ENCODE measurements at places on chromosomes 4 and X.

DNA sequence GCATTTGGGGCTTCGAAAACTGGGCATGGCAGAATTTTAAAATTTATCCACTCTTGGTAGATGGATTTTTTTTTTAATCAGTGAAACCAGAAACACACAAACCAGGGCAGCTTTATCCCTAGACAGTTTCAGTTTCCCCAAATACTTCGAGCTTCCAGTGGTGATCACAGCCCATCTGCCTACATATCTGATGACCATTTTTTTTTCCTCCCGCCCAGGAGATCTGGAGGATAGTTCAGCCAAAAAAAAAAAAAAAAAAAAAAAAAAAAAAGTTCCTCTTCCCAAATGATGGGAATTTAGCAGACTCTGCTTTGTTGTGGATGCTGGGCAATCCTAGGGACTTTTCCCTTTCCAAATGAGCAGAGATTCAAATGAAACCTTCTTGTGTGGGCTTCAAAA, 1.0 kb upstream of the TBC1D9 start:
- DNase-seq, result no peak

GRCh38 chr4:905485-906338, 26.4 kb downstream of the GAK start:
- no peak for DNase-seq

- no peak for DNase-seq
These were observed 194.0 kb downstream of the PDGFRA start for GRCh38 chr4:54423066-54423465.

DNA sequence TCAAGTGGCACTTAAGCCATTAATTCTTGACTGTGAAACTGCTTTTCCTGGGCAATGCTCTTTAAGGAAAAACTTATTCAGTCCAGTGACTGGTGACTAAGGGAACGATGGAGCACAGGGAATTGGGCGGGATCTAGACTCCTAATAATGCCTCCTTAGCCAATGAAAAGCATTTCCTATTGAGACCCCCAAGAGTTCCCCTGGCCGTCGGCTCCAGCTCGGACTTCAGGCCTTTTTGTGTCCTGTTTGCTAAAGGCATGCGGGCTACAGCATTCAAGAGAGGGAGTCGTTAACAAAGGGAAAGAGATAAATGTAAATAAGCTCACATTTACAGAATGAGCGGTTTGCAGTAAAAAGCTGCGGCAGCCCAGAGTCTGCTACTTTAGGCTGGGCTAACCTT, at the start of gene LPAR4:
Gene LPAR4, plus strand, starts transcription at position 232 of the 400 bp plus-strand sequence. CDS start 7,150 bp downstream, outside the sequence.
- DNase-seq, result no peak

DNA sequence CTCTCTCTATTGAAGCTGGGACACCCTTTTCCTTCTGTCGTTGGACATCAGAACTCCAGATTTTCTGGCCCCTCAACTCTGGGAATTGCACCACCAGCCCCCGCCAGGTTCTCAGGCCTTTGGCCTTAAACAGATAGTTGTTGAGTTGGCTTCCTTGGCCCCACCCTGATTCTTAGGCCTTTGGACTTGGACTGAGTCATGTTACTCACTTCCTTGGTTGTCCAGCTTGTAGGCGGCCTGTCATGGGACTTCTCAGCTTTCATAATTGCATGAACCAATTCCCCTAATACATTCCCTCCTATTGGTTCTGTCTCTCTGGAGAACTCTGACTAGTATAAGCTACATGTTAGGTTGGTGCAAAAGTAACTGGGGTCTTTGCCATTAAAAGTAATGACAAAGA, 195.7 kb downstream of the GPAT3 start:
- DNase-seq, result no peak

DNA sequence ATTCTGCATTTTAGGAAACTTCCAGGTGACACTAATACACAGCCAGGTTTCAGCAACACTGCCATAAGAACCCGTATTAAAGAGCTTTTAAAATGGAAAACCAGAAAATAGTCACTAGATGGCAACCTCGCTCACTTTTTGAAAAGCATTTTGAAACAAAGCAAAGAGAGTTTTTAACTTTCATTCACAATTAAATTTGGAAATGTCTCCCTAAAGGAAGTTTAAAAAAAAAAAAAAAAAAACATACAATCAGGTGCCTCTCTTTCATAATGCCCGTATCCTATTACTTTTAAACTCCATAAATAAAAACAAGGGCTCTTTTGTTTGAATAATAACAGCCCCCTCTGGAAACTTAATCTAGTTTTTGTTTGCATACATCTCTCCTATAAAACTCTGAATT, 20.3 kb downstream of the MEPE start:
- DNase-seq, result peak; percentile 57

Data from NAMALWA (cell line).